ENCODE measurements at places on chromosomes 2 and 18. TPM values are rescaled to one million over a fixed set of nuclear protein-coding genes. Genes with fewer than 3 reads are reported as not detected.

CERKL gene
- total RNA-seq, result not detected

DNAJC5G gene
- total RNA-seq, result not detected

XPO1 gene
- 90.6 TPM for total RNA-seq

CABLES1 gene
- 3.8 TPM for total RNA-seq

NDUFV2 gene
- 129 TPM for total RNA-seq

GPBAR1 gene
- total RNA-seq, result 5.3 TPM

IL36RN gene
- not detected for total RNA-seq

UGGT1 gene
- total RNA-seq, result 47.9 TPM

TNP1 gene
- not detected for total RNA-seq

ABHD1 gene
- not detected for total RNA-seq

GRCh38 chr2:177783835-177784744 lies 288.5 kb downstream of the PDE11A start:
- no peak for DNase-seq
- H3K27ac ChIP-seq, result peak overlapping the region; percentile 64

DNA sequence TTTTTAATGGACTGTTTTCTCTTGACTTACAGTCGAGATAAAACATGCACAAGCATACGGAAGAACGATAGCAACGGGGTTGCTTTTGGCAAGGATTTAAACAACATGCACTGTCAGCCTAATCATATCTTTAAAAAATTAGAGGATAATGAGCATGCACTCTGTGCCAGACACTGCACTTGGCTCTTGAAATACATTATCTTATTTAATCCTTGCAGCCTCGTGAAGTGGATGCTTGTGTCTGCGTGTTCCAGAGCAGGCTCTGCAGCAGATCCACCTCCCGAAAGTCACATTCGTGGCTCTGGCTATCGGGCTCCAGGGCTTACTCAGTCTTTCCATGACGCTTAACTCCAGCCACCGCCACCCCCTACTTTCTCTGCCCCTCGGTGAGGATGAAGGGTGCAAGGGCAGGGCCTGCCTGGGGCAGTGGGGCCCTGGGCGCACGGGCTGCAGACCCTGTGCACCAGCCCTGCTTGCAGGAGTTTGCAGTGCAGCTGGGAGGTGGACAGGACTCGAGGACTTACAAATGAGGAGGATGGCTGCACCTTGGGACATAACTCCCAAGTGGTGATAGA lies 61.7 kb downstream of the ACKR3 start:
- no peak overlapping the region for H3K27ac ChIP-seq
- no peaks in the 10 kb centered on the region for H3K36me3 ChIP-seq
- H3K27me3 ChIP-seq, result no peaks in the 10 kb centered on the region
- H3K4me1 ChIP-seq, result peaks cover 15% of the 10 kb centered on the region
- DNase-seq, result peak; percentile 61

DNA sequence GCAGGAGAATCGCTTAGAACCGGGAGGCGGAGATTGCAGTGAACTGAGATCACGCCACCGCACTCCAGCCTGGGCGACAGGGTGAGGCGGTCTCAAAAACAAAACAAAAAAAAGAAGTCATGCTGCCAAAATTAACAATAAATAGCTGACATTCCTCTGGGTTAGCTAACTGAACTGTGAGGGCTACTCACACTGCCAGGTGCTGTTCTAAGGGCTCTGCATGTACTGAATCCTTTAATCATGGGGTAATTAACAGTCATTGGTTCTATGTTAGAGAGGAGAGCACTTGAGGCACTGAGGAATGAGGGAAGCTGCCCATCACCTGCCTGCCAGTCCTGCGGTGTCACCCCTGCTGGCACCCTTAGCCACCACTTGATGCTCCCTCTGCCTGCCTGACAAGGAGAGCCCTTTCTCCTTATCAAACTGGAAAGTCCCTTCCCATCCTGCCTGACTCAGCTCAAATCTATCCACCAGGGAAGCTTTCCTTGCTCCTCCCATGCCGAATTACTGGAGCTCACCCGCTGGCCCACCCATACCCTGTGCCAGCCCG lies 73.0 kb upstream of the RIOK3 start:
- peaks cover 10% of the 10 kb centered on the region for H3K4me1 ChIP-seq
- no peak for DNase-seq
- H3K27ac ChIP-seq, result no peak overlapping the region
- no peaks in the 10 kb centered on the region for H3K27me3 ChIP-seq
- H3K36me3 ChIP-seq, result no peaks in the 10 kb centered on the region

GRCh38 chr2:127640082-127641072 lies 5.6 kb upstream of the GPR17 start:
- peaks cover 41% of the 10 kb centered on the region for H3K36me3 ChIP-seq
- H3K4me1 ChIP-seq, result no peaks in the 10 kb centered on the region
- DNase-seq, result no peak
- H3K27me3 ChIP-seq, result no peaks in the 10 kb centered on the region
- no peak overlapping the region for H3K4me3 ChIP-seq
- peak overlapping the region; percentile 1 for H3K27ac ChIP-seq

DNA sequence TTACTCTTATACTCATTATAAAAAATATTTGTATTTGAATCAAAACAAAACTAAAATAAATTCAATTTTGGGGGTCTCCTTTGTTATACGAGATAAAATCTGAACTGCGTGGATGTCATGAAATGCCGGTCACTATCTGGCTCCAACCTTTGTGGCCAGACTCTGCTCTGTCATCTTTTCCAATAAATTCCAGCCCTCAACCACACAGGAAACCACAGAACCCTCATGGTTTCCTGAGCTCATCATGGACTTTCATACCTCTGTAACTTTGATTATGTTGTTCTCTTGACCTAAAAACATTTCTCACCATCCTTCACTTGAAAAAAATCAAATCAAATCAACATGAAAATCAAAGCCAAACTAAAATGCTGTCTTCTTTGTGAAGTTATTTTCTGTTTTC lies 724.7 kb downstream of the METTL4 start:
- H3K27me3 ChIP-seq, result no peaks in the 10 kb centered on the region
- H3K36me3 ChIP-seq, result no peaks in the 10 kb centered on the region
- H3K4me3 ChIP-seq, result no peak overlapping the region
- no peak for DNase-seq
- no peak overlapping the region for H3K27ac ChIP-seq

DNA sequence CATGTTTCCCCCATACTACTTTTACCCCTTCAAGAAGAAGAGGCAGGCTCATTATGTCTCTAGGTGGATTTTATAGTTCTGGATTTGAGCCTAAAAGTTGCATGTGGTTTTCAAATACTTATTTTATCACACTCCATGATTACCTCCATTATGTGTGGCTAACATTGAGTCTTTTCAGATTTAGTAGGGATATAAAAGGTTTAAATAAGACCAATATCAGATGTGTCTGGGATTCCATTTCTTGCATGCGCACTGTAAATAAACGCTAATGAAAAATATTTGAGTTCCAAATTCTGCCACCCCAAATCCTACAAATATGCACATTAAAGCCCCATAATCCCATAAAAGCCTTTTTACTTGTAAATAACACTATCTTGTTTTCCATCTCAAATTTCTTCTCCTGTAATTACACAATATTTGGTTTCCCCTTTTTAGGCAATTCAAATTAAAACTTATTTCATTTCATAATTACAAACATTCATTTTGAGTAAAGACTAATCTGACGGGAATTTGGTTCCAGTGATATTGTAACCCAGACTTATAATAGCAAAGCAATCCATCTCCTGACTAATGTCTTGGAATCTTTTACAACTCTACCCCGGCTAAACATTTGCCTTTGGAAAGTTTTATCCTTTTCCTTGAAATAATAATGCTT lies 600.0 kb downstream of the SLC4A3 start:
- no peaks in the 10 kb centered on the region for H3K27me3 ChIP-seq
- H3K36me3 ChIP-seq, result no peaks in the 10 kb centered on the region
- no peaks in the 10 kb centered on the region for H3K4me1 ChIP-seq
- no peak overlapping the region for H3K27ac ChIP-seq
- no peak overlapping the region for H3K4me3 ChIP-seq
- no peak for DNase-seq

DNA sequence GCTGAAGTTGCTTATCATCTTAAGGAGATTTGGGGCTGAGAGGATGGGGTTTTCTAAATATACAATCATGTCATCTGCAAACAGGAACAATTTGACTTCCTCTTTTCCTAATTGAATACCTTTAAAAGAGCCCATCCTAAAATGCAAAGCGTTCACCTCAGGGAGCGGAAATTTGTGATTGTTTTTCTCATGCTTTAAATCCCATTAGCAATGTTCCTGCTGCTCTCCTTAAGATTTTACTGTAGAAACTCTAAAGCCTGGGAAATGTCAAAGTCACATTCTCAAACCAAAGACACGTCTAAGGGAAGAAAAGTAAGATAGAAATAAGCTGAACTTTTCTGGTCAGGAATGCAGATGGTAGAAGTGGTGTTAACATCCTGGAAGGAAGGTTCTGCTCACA lies 285.8 kb upstream of the MAP2 start:
- no peaks in the 10 kb centered on the region for H3K4me1 ChIP-seq
- H3K4me3 ChIP-seq, result no peak overlapping the region
- no peak for DNase-seq

- no peaks in the 10 kb centered on the region for H3K36me3 ChIP-seq
- no peaks in the 10 kb centered on the region for H3K27me3 ChIP-seq
- DNase-seq, result no peak
Observed at GRCh38 chr2:68762665-68763064, 28.1 kb downstream of the ARHGAP25 start.

DNA sequence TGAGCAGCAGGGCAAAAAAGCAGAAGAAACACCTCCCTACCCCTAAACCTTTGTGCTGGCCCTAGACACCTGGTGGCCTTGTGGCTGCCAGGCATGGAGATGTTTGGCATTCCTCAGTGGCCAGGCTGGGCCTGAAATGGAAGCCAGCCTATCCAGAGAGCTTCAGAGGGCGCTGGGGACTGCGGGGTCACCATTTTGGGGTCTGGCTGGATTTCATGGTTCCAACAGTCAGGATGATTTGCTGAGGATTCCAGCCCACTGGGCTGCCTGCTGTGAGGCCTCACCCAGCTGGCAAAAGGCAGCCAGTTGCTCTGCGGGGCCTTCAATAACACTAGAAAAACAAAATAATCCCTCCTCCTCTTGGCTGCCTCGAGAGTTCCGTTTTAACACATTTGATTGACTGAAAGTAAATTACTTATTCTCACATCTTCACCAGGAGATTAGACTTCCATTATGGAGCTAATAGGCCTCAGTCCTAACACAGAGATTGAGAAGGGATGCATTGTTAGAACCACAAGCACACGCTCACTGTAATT lies 154.1 kb downstream of the EN1 start:
- H3K36me3 ChIP-seq, result no peaks in the 10 kb centered on the region
- no peak overlapping the region for H3K27ac ChIP-seq
- H3K27me3 ChIP-seq, result no peaks in the 10 kb centered on the region
- no peak overlapping the region for H3K4me3 ChIP-seq
- no peaks in the 10 kb centered on the region for H3K4me1 ChIP-seq
- DNase-seq, result no peak

DNA sequence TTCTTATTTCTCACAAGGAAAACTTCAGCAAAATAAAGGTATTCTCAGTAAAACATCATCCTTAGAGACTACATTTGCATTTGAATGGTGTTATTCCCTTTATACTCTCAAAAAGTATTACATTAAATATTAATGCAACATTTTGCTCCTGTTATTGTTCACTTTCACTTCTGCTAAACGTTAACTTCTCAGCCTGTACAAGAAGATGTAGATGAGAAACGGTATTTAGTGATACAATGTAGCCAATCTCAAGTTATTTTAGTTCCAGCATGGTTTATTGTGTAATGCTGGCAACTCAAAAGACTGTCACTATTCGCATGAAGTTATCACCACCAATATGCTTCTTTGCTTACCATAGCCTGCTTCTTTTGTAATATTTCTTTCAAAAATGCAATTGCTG lies 514.1 kb downstream of the CPS1 start:
- H3K4me3 ChIP-seq, result no peak overlapping the region
- H3K36me3 ChIP-seq, result no peaks in the 10 kb centered on the region
- DNase-seq, result no peak
- no peaks in the 10 kb centered on the region for H3K4me1 ChIP-seq
- no peaks in the 10 kb centered on the region for H3K27me3 ChIP-seq

DNA sequence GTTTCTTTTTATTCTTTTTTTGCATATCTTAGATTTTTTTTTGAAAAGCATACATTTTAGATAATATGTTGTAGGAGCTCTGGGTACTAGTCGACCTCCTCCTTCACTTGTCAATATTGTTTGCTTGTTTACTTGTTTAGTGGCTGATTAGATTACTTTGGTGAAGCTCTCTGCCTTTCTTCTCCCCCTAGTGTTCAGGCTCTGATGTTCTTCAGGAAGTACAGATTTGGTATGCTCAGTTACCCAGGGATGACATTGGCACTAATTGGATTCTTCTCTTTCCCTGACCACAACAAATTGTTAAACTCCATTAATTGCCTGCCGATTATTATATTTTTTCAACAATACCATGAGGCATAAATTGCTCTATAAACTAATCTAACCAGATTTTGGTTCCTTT lies 491.2 kb downstream of the SUCLG1 start:
- H3K4me1 ChIP-seq, result no peaks in the 10 kb centered on the region
- H3K27ac ChIP-seq, result no peak overlapping the region
- H3K4me3 ChIP-seq, result no peak overlapping the region
- no peaks in the 10 kb centered on the region for H3K27me3 ChIP-seq

GRCh38 chr2:4831751-4832150 lies 860.4 kb upstream of the SOX11 start:
- no peaks in the 10 kb centered on the region for H3K4me1 ChIP-seq
- H3K4me3 ChIP-seq, result no peak overlapping the region
- no peak overlapping the region for H3K27ac ChIP-seq
- no peaks in the 10 kb centered on the region for H3K36me3 ChIP-seq
- no peaks in the 10 kb centered on the region for H3K27me3 ChIP-seq

DNA sequence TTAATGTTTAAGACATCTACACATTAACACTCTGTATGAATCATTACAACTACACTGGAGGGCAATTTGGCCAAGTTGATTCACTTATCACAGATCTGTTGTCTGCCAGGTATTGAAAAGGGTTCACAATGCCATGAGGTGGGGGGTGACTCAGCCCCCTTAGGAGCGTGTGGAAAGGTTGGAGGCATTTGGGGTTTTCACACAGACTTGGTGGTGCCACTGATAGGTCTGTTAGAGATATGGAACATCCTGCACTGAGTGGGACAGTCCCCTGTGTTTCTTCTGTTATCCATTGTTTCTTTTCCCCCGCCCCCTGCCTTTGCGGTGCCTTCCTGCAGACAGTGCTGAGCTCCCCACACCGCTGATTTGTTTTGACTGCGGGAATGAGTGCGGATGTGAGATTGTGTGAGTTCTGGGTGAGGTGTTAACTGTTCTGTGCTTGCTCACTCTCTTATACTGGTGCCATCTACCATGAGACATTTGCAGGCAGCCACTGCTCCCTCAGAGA lies 9.3 kb upstream of the TSN start:
- no peak overlapping the region for H3K4me3 ChIP-seq
- no peak overlapping the region for H3K27ac ChIP-seq
- no peaks in the 10 kb centered on the region for H3K36me3 ChIP-seq
- no peak for DNase-seq
- no peaks in the 10 kb centered on the region for H3K4me1 ChIP-seq
- no peaks in the 10 kb centered on the region for H3K27me3 ChIP-seq

DNA sequence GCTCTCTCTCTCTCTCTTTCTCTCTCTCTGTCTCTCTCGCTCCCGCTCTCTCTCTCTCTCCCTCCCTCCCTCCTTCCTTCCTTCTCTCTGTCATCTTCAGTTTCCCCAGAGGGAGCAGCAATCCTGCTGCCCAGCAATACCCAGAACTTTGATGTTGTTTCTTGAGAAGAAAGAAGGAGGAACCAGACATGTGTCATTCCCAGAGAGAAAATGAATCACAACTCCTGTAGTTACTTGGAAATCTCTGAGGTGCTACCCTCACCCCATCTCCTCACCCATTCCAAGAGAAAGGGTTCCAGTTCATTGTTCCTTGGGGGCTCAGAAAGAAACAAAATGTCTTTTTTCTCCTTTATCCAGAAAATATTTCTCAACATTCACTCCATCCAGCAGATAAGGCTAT lies 449.1 kb downstream of the TNS1 start:
- DNase-seq, result no peak
- H3K27me3 ChIP-seq, result no peaks in the 10 kb centered on the region
- no peaks in the 10 kb centered on the region for H3K36me3 ChIP-seq
- no peak overlapping the region for H3K4me3 ChIP-seq
- H3K27ac ChIP-seq, result no peak overlapping the region

Measured in sigmoid colon (tissue), 7 donors.